Astrocyte of the hippocampus (primary cell): ENCODE measurements at places on chromosomes 12 and 14.

- DNase-seq: no peak
Measured at GRCh38 chr12:104187446-104188155, 28.0 kb upstream of the TXNRD1 start.

- DNase-seq: no peak
Measured at GRCh38 chr12:72406111-72406510, 133.9 kb downstream of the TRHDE start.

DNA sequence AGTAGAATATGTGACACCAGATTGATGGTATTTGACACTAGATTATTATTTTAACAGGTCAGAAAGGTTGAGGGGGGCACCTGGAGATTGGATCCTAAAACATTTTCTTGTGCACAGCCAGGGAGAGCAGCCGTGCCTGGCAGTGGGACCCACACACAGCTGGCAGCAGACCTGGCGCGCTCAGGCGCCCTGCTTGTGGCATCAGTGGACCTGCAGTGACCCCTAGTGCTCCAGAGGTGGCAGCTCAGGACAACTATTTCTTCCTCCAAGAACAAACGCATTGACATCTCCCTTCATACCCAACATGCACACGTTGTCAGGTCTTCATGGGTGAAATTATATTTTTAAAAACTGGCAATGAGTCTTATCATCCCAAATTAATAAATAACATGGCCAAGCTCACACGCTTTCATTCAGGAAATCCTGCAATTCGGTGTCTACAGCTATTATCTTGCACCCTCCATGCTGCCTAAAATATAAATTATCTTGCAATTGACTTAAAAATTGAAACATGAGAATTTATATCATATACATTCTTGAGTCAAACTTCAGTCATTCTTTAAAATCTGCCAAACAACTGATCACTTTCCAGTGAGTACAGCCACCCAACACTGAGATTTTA is 7.7 kb upstream of the TMEM132D start:
- peak; percentile 84 for DNase-seq

DNA sequence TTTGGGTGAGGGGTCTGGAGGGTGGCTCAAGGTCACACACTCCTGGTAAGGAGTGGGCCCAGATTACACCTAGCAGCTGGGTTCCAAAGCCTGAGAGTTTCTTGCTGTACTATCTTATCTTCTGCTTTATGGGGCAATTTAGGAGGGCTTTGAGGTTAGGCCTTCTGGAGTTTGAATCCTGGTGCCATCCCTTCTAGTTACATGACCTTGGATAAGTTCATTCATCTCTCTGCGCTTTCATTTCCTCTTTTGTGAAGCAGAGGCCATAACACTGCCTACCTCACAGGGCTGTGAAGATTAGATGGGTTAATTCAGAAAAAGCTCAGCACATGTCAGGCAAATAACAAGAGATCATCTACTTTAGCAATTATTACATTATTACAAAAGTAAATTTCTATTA is 7.4 kb upstream of the KRT77 start:
- no peak for DNase-seq

GRCh38 chr14:22375321-22375930 is 213.6 kb downstream of the DAD1 start:
- peak; percentile 70 for DNase-seq
